ENCODE measurements at places on chromosomes 12 and 14.

DNA sequence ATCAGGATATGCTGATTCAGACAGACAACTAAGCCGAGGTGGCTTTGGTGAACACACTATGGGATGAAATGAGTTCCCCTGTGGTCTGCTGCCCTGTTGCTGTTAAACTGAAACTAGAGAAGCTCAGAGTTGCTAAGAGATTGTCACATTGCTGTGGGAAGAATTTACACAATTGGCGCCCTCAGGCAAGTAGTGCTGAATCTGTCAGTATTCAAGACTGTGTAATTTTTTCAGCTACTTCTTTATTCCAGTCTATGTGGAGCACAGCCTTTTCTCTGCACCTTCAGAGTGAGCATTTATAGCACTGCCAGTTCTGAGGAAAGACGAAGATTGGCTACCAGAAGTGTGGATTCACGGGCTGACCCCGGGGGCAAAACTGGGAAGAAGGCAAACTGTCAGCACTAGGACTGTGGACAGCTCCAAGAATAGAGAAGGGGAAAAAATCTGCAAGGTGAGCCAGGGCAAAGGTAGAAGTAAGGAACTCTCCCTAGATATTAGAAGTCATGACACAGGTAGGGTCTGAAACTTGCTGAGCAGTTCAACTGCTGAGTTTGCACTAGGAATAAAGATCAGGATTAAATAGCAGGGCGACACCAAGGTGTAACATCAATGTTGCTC is 218.8 kb upstream of the TMPO start:
- no peak for DNase-seq

GRCh38 chr12:98291828-98292227 is 223.6 kb upstream of the TMPO start:
- DNase-seq = no peak

GRCh38 chr12:77767756-77768343 is 62.8 kb upstream of the NAV3 start:
- no peak for DNase-seq

DNA sequence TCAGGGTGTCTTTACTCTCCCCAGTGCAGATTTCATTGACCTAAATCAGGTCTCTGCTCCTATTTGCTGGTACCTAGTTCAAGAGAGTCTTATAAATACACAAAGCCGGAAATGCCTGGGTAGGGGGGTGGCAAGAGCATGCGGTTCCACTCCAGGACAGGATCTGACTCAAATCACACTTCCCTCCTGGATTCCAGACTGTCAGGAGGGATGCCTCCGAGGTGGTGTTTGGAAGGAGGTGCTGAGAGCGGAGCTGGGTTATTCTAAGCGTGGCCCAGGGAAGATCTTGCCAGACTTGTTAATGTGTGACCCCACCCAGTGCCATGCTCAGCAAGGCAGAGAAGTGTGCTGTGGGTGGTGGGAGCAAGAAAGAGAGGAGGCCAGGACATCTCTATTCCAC is 49.8 kb downstream of the B4GALNT3 start:
- DNase-seq = no peak

DNA sequence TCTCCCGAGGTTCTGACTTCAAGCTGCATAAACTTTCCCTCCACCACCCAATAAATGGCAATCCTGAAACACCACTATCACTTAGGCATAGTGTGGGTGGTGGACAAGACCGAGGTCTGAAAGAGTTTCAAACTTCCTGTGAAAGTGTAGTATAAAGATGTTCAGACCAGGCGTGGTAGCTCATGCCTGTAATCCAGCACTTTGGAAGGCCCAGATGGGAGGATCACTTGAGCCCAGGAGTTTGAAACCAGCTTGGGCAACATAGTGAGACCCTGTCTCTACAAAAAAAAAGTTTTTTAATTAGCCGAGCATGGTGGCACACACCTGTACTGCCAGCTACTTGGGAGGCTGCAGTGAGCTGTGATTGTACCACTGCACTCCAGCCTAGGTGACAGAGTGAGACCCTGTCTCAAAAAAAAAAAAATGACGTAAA is 61.9 kb downstream of the CCDC92 start:
- peak; percentile 19 for DNase-seq

DNA sequence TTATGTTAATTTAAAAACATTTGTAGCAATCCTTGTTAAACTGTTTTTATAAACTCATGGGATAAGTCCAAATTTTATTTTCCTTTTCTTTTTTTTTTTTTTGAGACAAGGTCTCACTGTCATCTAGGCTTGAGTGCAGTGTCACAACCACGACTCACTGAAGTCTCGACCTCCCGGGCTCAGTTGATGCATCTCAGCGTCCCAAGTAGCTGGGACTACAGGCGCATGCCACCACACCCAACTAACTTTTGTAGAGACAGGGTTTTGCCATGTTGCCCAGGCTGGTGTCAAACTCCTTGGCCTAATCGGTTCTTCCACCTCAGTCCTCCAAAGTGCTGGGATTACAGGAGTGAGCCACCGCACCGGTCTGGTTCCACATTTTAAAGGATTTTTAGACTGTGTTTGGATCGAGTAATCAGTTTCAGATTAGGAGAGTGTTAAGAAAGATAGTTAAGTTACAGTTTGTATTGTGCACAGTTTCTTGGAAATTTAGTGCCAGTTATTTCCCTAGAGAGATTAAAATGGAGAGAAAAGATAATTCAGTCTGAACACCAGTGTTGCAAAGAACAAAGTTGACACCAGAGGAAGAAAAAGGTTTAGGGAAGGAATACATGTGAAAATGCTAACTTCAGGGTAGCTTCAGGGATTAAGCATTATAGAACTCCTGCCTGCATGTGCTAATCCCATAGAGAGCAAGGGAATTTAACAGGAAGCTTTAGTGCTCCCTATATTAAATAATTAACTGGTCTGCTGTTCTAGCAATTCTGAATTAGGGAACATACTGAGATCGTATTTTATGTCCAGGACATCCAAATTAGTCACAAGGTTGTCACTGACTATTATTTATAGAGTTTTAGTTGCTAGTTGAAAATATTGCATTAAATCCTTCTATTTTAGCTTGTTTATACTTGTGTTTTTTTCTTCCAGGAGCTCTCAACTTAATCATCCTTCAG is 10.1 kb downstream of the RAP1B start:
- no peak for DNase-seq

GRCh38 chr12:121849665-121850064 is 9.0 kb downstream of the HPD start:
- no peak for DNase-seq

DNA sequence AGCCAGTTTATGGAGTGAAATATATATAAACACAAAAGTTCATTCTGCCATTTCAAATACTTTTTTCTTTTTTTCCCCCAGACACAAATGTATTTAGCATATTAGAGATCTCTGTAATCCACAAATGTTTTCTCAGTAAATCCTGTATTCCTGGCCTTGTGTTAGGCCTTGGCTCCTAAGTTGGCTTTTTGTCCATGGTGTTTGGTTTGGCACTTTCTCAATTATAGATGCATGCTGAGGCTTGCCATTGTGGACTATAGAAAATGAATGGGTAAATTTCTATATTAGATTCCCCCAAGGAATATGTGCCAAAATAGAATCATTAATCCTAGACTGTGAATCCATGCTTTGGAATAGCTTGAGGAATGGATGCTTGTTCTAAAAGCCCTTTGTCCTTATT is 17.0 kb downstream of the RIC8B start:
- no peak for DNase-seq

DNA sequence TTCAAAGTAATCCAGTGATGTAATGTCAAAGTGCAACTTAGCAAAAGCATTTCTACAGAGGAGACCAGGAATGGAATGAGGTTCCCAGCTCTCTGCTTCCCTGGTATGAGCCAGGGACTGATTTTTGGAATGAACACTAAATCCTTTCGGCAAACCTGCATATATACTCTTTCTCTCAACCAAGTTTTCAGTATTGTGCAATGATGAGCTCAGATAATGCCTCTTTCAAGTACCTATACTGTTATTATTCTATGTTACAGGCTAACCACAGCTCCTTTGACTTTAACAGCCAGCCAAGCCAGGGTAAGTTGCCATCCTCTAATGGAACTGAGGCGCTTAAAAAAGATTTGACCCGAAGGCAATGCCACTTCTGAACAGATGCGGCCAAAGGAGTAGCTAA is 104.9 kb upstream of the FSCB start:
- DNase-seq = no peak

DNA sequence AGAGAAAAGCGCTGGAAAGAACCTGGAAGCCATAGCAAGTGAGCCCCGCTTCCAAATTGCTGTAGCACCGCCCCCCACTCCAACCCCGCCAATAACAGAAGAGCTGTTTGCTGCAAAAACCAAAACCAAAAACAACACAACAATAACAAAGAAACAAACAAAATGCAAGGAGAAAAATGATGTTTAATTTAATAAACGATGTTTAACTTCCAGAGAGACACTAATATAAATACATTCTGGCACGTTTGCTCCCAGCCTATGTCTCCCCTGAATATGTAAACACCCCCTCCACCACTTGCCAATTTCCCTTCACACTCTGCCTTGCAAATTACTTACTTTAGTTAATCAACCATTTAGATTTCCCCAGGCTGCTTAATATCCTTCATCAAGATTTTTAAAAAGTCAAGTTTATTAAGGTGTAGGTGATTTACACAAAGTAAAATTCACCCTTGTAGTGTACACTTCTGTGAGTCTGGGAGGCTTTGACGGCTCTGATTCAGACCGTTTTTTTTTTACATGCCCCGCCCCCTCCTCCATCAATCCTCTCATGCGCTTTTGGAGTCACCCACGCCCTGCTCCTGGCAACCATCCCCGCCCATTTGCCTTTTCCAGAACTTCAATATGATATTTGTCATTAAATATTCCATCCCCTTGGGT is 482 bp upstream of the IFI27L2 start:
- peak; percentile 52 for DNase-seq

DNA sequence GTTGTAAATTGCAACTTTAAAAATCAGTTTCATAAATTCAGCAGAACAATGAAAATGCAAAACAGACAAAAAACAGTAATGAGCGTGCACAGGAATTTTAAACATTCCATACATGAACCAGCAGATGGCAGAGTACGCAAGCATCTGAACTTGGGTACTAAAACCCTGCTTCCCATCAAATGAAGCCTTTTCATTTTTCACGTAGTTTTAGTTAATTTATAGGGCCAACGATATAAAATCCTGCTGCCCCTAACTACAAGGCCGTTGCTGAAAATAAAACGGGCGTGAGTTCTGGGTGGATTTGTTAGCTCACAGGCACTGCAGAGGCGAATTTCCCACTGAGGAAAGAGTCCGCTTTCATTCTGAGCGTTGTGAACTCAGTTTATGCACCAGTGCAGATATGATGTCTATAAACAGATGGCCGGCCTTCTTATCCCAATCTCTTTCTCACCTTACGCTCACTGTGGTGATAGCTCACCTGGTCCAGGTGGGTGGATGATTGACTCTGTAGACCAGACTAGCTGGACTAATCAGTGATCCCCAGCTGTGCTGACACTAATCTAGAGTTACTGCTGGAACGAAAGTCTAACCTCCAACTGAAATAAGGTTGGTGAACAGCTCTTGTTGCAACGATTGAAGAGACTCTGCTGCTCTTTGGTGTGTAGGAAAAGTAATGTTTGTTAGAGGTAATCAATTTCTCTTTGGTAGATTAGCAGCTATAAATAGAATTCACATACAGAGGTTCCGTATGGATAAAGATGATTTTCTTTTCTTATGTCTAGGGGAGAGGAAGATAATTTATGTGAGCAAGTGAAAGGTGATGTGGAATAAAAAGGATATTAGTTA is 89.2 kb downstream of the PDZRN4 start:
- DNase-seq = peak; percentile 34

- DNase-seq = peak; percentile 8
Observed at GRCh38 chr14:30521899-30522736, 36.8 kb upstream of the G2E3 start.

Data from A549 (cell line).